ENCODE measurements at places on chromosomes 6 and 20.

DNA sequence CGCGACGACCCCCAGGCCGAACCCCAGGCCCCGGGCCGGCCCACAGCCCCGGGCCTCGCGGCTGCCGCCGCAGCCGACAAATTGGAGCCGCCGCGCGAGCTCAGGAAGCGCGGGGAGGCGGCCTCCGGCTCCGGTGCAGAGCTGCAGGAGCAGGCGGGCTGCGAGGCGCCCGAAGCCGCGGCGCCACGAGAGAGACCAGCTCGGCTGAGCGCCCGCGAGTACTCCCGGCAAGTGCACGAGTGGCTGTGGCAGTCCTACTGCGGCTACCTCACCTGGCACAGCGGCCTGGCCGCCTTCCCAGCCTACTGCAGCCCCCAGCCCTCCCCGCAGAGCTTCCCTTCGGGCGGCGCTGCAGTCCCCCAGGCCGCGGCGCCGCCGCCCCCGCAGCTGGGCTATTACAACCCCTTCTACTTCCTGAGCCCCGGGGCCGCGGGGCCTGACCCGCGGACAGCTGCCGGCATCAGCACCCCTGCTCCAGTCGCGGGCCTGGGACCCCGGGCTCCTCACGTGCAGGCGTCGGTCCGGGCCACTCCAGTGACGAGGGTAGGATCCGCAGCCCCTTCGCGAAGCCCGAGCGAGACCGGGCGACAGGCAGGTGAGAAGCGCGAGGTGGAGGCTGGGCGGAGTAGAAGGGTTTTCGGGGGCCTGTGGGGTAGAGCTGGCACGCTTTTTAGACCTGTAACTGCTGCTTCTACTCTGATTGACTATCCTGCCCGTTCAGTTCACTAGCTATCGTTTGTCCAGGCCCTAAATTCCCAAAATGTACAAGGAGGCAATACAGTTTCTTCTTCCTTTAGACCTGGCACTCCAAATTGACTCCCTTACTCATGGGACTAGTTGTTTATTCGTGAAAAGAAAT, 654 bp downstream of the FAM8A1 start:
- DNase-seq: no peak

DNA sequence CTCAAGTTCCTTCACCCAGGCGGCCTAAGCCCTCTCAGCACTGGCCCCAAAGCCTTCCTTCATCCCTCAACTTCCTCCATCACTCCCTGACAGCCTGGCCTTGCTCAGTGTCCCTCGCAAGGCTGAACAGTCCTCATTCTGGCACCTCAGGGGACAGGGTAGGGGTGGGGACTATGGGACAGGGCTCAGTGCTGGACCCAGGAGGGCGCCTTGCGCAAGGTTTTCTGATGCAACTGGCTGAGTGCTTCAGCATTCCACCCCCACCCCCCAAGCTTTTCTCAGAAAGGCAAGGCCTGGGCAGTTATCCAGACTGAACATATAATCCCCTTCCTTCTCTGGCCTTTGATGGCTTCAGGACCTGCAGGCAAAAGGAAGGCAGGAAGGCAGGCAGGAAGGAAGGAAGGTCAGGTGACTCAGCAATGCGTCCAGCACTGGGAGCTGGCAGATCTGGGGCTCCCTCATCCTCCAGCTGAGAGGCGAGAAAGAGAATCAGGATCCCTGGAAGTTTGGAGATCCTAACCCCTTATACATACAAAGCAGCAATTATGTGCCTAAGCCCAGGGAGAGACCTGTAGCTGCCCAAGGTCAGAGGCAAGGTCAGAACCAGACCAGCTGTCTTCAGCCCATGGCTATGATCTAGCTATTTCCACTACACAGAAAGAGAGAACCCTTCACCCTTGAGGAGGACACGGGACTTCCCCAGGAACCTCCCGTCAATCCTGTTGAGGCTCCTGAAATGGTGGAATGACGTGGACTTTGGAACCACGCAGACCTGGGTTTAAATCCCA, 8.6 kb upstream of the TRIB3 start:
- no peak for DNase-seq

DNA sequence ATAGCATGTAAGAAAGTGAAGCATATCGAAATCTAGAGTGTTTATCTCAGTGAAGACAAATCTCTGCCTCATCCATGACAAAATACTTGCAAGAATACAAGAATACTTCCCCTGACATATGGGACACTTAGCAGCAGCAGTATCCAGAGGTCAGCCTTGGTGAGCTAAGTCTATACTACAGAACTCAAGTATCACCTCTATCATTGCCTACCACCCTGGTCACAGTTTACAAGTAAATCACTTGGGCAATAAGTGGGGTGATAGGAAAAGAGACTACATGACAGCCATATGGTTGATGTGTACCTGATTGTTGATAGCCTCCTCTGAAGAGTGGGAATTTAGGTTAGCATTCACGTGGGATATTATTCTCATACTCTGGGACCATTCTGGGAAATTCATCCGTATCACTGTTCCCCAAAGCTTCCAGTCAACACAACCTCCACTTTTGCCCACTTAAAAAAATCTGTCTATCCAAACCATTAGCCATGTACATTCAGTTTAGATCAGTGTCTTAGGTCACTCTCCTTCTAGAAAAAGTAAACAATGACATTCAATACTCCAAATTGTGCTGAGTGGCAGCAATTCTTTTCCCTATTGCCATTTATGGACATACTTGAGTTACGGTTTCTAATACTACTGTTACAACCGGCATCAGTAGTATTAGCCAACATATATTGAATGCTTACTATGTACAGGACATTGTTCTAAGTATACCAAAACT, 118.2 kb upstream of the PRSS16 start:
- DNase-seq: no peak

- DNase-seq: no peak
Observed at GRCh38 chr6:35194390-35194789, 19.4 kb upstream of the SCUBE3 start.

DNA sequence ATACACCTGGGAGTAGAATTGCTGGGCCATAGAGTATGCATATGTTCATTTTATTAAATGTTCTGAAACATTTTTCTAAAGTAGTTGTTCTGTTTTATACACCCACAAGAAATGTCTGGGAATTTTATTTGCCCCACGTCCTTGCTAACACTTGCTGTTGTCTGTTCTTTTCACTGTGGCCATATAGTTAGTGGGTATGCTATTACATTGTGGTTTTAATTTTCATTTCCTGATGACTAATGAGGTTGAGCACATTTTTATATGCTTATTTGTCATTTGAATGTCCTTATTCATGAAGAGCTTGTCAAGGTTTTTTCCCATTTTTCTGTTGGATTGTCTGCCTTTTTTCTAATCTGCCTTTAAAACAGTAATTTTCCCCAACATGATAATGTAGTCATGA, 41.5 kb upstream of the TGM3 start:
- DNase-seq: no peak

DNA sequence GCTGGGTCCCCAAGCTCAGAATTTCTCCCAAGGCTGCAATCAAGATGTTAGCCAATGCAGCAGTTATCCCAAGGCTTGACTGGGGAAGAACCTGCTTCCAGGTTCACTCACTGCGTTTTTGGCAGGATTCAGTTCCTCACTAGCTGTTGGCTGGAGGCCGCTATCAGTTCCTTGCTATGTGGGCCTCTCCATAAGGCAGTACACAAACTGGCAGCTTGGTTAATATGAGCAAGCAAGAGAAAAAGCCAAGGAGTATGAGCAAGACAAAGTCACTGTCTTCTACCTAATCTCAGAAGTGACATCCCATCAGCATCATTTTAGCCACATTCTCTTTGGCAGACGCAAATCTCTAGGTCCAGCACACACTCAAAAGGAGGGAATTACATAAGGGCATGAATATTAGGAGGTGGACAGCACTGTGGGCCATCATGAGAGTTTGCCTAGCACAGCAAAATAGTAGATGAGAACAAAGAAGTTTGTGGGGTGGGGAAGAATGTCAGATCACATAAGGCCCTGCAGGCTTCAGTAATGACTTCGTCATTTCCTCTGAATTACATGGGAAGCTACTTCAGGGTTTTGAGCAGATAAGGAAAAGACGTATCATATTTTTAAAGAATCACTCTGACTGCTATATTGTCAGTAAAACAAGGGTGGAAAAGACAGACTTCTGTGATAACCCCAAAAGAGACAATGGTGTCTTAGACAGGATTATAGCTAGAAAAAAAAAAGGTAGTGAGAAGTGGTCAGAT, 25.5 kb downstream of the LMBRD1 start:
- DNase-seq: no peak
